Stimulated activated CD4-positive, alpha-beta T cell treated with anti-CD3 and anti-CD28 coated beads, Interleukin-4, amount 100 ng/mL, for 48 hours (primary cell): ENCODE measurements at places on chromosomes 11 and 22.

DNA sequence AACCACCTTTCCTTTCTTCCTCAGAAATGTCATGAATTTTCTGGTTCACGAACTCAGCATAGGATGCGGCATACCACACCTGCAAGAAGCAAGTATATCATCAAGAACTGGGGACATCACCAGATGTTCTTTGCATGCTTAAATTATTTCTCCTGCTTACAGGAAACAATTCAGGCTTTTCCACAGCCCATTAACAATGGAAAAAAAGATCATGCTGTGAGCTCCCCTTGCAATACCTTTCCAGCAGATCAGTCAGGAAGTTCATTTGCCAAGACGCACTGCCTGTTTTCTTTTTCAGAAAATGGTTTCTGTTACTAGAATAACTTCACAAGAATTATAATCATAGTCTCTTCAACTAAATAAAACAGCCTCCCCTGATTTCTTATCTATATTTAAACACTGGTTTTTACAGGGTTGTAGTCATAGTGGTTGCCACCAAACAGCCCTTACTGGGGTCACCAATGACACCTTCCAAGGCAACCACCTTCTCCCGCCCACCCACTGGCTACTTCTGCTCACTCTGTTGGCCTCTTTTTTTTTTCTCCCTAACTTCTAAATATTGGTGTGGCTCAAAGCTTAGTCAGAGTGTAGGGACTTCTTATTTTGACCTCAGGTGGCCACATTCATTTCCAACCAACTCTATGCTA is 42.3 kb upstream of the NFRKB start:
- no peak for DNase-seq

DNA sequence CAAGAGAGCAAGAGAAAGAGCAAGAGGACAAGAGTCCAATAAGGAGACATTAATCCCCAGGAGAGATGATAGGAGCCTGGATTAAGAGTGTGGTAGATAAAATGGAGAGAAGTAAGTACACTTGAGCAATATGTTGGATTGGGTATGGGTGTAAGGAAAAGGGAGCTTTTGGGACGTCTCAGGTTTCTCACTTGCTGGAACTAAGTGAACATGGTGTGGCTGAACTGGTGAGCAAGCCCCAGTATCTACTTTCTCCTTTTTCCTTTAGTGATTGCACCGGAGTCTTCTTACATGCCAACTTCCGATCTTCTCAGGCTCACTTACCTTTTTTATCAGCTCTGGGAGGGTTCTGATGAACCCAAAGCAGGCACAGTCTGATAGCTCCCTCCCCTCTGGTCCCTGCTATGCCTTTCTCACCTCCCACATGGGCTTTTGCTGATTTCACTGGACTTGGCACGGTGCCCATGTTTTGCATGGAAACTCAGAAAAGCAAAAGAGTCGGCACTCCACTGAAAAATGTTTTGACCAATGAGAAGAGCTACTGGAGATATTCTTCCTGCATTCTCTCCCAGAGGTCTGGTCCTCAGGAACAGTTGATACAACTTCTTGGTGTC is 14.5 kb upstream of the APLNR start:
- no peak for DNase-seq

- DNase-seq: no peak
These were observed 755.6 kb upstream of the ANO3 start for GRCh38 chr11:25576320-25576719.

GRCh38 chr11:2558861-2559526 is 114.2 kb downstream of the KCNQ1 start:
- no peak for DNase-seq

DNA sequence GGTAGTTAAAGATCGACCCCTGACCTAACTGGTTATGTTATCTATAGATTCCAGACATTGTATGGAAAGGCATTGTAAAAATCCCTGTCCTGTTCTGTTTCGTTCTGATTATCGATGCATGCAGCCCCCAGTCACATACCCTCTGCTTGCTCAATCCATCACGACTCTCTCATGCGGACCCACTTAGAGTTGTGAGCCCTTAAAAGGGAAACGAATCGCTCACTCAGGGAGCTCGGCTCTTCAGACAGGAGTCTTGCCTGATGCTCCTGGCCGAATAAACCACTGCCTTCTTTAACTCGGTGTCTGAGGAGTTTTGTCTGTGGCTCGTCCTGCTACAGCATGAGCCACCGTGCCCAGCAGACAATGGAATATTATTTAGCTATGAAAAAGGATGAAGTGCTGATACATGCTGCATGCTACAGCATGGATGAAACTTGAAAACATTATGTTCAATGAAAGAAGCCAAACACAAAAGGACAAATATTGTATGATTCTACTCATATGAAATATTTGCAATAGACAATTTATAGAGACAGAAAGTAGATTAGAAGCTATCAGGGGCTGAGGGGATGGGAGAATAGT is 12.0 kb upstream of the LGALS2 start:
- DNase-seq: no peak
